ENCODE measurements at places on chromosomes 16 and 17.

GRCh38 chr17:63998050-63998720 is at the start of gene PRR29:
Gene PRR29 (plus strand): TSS chr17:63998351. CDS start chr17:63998365, 14 bp downstream.
- peak; percentile 69 for DNase-seq

DNA sequence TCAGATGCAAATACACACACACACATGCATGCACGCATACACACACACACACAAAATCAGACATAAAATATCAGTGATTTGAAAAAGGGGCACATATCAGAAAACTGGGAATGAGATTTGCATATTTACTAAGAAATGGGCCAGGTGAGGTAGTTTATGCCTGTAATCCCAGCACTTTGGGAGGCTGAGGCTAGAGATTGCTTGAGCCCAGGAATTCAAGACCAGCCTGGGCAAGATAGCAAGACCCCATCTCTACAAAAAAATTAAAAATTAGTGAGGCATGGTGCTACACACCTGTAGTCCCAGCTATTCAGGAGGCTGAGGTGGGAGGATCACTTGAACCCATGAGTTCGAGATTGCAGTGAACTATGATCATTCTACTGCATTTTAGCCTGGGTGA is 22.4 kb upstream of the PNPO start:
- DNase-seq = no peak

GRCh38 chr17:70028978-70029767 is 45.9 kb upstream of the KCNJ16 start:
- no peak for DNase-seq

DNA sequence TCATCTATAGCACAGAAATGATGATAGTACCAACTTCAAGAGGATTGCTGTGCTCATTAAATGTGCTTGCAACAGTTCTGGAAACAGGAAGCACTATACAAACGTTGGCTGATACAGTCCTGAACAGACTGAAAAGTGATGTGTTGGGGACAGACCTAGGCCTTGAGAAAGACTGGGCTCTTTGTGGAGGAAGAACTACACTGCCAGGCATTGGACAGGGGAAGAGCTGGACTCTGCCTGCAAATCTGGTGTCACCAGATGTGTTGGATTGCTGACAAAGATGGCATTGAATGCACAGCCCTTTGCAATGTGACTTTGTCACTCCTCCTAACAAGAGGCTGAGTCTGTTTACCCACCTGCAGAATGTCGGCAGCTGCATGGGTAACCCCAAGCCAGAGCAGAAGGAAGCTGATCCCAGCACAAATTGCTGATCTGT is 12.4 kb upstream of the ST6GALNAC2 start:
- DNase-seq = no peak

- no peak for DNase-seq
Measured at GRCh38 chr17:50133769-50134099, 3.8 kb upstream of the SAMD14 start.

DNA sequence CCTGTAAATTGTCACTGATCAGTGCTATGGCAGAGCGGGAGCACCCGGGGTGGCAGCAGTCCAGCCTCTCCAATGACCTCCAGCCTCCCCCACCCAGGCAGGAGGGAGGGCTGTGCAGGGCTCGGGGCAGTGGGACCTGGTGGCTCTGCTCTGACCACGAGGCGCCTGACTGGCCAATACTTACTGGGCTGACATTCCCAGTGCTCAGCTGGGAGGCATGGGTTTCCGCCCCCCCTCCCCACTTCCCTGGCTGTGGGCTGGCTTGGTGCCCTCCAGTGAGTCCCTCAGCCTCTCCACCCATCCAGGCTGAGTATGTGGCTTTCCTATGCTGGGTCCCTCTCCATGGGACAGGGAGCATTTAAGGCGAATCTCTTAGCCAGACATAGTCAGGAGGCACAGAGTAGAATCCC is 2.7 kb downstream of the SOCS3 start:
- DNase-seq = no peak

DNA sequence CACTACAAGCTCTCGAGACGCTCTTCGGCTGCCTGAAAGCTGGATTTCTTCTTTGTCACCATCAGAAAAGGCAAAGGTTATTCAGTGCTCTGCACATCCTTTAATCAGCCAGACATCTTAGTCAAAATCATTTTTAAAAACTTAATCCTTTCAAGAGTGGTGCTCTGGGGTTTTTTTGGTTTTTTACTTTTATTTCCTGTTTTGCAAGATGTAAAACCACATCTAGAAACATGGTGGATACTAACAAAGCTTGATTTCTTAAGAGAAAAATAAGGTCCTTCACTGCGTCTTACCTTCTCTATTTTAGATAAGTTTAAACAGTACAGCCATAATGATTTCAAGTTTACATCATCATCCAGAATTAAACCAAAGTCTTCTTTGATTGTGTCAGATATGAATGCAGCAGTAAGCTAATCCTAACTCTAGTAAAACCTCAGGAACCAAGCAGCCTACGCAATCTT is 6.3 kb downstream of the ANKRD11 start:
- DNase-seq = no peak

DNA sequence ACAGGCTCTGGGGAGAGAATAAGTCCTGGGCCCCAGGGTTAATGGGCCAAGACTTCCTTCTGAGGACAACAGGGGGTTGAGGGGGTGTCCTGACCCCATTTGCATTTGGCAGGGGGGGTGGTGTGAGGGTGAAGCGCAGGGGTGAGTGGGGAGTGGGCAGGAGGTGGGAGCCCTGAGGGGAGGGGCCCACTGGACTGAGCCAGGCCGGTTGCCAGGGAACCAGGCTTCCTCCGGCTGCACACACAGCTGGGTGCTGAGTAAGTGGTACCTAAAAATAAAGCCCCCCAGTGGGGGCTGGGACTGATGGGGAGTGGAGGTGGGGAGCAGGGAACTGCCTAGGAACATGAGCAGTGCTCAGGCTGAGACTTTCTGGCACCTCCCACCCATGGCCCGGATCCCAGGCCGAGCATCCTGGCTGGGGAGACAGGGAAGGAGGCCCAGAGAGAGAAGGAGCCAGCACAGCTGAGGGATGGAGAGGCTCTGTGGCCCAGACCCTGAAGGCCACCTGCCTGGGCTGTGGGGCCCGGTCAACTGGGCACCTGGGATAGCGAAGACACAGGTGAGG is 7.5 kb upstream of the RASD1 start:
- no peak for DNase-seq

DNA sequence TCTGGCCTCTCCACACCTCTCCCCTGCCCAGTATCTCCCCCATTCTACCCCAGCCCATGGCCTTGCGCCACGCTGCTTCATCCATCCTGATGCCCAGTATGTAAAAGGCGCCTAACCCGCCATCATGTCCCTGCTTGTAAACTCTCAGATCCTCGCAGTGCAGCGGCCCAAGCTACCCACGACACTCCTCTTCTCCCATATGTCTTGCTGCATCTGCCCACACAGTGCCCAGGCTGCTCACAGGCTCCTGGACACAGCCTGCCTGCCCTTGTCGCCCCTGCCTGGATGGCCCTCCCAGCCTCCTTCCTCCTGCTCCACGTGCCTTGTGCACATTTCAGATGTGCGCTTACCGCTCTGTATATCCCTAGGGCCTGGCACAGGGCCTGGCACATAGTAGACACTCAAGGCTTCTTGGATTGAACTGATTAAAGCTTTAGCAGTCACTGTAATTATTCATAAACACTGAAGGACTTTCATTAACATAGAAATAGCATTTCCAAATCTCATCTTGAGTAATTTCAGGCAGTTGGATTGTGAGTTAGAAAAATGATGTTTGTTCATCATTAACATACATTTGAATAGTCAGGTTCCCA is 129.1 kb downstream of the CLEC16A start:
- no peak for DNase-seq

DNA sequence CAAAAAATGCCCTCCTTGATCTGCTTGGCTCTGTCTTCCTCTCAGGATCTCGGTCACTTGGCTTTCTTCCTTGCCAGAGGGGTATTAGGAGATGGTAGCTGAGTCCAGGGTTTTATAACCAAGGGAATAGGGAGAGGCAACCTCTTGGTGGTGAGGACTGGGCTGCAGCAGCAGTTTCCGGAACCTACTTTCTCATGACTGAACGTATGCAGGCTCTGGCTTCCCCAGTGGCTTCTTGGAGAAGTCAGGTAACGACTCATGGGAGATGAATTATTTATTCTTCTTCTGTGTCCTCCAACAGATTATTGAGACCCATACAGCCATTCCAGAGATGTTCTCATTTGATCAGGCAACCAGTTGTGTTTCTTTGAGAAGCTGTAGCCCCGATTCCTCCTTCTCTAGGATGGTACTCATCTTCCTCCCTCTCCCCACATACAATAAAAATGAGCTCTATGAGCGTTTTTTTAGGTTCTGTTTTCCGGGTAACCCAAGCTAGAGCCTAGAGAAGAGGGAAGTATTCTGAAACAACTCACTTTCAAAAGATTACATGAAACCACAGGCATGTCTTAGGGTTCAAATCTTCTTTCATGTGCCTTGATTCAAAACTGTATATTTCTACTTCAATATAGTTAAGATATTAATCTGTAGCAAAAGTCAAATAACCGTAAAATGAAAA is 22.3 kb upstream of the DHX40 start:
- DNase-seq = no peak

DNA sequence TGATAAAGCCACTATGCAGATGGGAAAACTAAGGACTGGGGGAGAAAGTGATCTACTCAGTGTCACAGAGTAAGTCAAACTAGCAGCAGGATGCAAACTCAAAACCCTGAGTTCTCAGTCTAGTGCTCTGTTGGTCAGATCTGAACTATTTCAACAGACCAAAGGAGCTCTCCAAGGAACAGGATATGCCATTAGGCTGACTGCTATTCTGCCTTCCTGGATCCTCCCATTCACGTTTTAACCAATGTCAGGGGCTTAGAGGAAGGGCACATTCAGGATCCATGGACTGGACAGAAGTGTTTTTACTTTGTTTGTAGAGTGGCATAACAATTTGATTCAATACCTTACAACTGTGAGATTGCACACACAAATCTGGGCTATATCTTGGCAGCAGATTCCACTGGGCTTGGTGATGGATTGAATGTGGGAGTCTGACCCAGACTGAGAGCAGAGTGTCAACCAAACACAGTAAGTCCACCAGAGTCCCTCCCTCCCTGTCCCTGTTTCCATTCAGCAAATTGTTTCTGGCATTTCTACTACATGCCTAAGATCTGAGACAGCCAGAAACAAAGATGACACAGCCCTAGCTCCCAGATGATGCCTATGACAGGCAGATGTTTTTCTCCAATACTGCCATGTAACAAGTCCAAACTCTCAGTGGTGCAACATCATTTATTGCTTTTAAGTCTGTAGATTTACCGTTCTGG is 337.8 kb upstream of the CDH5 start:
- no peak for DNase-seq

- DNase-seq = no peak
Measured at GRCh38 chr17:57643062-57643461, 102.0 kb downstream of the CCDC182 start.

DNA sequence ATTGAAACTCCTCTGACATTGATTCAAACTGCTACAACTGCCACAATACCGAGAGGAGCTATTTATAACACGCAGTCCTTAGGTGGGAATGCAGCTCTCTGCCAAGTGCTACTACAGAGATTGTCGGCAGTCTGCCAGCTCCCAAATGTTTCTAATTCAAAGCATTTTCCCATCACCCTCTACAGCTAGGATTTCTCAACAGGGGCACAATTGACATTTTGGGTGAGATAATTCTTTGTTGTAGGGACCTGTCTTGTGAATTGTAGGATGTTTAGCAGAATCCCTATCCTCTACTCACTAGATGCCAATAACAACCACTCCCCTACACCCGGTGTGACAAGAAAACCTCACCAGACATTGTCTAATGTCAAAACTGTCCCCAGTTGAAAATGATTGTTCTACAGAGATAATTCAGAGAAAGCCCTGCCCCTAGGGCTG is 7.8 kb upstream of the N4BP1 start:
- no peak for DNase-seq

- no peak for DNase-seq
Measured at GRCh38 chr16:73172973-73173709, 125.2 kb upstream of the ZFHX3 start.

GRCh38 chr17:45098869-45099616 is 33.3 kb downstream of the PLCD3 start:
- peak; percentile 64 for DNase-seq

DNA sequence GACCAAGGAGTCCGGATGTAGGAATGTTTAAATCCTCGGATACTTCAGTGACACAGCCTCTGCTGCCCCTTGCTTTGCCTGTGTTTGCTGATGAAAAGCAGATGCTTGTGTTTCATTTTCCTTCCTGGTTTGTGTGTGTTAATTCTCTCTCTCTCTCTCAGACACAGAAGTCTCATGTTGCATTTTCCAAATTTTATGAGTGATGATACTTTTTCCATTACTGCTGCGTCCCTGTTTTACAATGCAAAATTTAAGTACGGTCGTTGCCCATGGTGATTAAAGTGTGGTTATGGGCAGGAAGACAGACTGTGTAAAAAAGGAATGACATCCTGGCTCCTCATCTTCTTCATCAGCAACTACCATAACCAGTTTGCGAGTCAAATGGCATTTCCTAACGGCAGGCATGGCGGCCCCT is 5.7 kb downstream of the RMI2 start:
- no peak for DNase-seq
